EH (cell line): ENCODE measurements at places on chromosomes 12 and 14.
A peak's percentile ranks its signal among the peaks of the same experiment; 100 is the strongest.

GRCh38 chr14:22597771-22598098 is 365 bp upstream of the ABHD4 start:
- peak; percentile 21 for DNase-seq

DNA sequence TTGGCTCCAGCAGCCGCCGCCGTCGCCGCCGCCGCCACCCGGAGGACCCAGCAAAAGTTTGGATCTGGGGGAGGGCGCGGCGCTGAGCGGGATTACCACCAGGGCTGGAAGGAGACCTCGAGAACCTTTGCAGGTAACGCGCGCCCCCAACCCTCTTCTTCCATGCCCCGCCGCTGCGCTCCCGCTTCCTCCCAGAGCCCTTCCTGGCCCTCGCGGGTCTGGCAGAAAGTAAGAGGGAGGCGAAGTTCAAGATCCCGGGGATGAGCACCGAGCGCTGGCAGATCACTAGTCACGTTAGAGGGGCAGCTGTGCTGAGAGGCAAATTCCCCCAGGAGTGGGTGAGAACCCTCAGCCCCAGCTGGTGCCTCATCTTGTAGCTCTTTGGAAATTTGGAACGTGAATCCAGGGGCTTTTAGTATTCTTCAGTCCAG is 3.9 kb downstream of the FLRT2 start:
- peak; percentile 27 for DNase-seq

GRCh38 chr12:93502802-93503623 is 35.7 kb downstream of the MRPL42 start:
- DNase-seq, result peak; percentile 63

DNA sequence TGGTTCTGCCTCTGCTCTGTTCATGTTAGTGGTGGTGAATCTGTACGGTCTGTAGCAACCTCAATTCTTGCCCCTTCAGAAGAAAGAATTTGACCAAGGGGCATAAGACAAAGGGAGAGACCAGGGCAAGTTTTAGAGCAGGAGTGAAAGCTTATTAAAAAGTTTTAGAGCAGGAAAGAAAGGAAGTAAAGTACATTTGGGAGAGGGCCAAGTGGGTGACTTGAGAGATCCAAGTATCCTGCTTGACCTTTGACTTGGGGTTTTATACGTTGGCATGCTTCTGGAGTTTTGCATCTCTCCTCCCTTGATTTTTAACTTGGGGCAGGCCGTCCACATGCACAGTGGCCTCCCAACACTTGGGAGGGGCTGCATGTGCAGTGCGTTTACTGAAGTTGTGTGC is 225.0 kb downstream of the CRADD start:
- DNase-seq, result no peak

DNA sequence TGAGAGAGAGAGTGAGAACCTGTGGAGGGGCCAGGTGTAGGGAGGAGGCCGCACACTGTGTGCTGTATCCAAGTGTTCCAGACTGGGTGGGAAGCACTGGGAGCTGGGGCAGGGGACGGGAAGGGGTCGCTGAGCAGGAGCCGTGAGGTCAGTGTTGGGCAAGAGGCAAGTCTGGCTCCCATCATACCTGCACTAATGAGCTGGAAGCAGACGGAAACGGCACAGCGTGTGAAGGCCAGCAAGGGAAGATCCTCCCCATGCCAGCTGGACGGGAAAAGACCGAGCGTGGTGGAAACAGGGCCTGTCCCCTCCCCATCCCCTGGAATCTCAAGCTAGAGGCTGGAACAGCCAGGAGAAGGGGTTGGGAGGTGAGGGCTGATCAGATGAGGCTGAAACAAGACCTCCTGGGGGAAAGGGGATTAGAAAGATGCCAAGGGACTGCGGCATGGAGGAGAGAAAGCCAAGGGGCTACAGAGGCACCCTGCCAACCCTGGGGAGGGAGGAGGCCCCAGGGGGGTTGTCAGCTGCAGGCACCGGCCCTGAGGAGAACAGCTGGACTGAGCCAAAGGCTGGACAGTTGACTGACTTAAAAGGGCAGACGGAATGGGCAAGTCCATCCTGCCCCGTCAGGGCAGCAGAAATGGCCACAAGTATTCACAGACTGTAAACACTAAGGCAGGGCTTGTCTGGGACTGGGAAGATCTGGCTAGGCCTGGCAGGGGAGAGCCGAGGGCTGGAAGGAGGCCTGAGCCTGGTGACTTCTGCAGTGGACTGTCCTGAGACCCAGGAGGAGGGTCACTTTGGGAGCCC is 19.0 kb upstream of the LTBP2 start:
- no peak for DNase-seq

DNA sequence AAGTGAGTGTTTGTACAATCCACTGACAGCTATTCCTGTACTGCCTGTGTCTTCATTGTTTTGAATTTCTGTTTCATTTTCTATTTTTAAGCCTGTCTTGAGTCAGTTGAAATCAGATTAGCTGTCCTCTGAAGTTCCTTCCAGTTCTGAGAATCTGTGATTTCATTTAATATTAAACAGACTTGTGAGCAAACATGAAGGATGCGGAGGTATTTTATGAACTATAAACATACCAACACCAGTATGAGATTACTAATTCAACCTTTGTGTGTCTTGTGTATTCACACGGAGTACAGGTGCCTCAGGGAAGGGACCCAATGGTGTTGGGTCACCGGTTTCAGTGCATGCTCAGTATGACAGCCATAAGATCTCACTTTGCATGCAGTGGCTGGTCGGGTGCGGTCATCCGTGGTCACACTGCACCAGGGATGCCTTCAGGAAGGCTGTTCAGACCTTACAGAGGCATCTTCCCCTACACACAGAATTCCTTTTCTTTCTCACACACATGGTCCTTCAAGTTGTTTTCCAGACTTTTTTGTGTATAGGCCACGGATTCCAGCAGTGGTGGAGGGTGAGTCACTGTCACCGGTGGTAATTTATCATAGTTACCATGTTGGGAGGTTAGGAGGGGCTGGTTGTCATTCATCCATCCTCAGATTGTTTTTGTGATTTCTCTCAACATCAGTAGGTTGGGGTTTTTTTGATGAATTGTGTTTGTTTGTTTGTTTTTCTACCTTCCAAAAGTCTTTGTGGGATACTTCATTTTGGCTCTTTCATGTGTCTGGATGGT is 103.0 kb upstream of the SFSWAP start:
- no peak for DNase-seq

DNA sequence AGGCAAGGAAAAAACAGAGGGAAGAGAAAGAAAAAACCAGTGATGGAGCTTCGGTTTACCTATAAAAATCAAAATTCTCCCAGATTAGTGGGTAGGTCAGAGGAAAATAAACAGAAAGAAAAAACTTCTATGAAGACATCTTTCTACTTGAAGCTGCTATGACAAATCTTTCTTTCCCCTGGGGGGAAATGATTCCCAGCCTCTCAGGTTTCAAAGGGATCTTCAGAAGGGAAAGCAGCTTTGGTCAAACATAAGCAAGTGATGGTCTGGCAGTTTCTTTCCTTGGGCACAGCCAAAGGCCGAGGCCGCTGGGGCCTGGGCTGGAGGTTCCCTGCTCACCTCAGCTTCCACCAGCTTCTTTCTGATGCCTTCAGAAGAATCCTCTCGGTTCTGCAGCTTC is 104.5 kb downstream of the PRKAB1 start:
- DNase-seq, result peak; percentile 46

GRCh38 chr14:32472512-32473463 is 143.7 kb downstream of the AKAP6 start:
- peak; percentile 91 for DNase-seq

DNA sequence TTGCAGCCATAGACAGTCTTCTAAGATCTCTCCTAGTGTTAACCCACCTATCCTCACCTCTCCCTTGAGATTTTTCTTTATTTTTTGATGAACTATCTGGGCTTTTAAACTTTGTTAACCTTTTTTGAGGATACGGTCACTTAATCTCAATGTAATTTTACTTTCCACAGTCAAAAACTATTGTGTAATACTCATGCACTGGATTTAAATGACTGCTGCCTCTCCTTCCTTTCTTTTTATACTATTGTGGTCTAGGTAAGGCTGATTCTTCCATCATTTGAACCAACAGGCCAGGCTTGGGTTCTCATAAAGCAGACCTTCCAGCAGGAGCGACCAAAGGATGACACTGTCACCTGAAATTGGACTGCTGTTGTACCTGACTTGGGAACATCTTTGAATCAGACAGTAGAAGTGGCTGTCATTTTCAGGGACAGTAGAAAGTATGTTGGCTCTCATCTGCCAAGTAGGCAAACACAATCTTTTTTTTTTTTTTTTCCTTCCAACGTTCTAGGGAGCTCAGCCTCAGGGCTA is 689 bp upstream of the PDE3A start:
- no peak for DNase-seq

- peak; percentile 99 for DNase-seq
Measured at GRCh38 chr12:118052324-118053070, 8.5 kb downstream of the WSB2 start.
